GM20000 (cell line): ENCODE measurements at places on chromosomes 16 and 17.

DNA sequence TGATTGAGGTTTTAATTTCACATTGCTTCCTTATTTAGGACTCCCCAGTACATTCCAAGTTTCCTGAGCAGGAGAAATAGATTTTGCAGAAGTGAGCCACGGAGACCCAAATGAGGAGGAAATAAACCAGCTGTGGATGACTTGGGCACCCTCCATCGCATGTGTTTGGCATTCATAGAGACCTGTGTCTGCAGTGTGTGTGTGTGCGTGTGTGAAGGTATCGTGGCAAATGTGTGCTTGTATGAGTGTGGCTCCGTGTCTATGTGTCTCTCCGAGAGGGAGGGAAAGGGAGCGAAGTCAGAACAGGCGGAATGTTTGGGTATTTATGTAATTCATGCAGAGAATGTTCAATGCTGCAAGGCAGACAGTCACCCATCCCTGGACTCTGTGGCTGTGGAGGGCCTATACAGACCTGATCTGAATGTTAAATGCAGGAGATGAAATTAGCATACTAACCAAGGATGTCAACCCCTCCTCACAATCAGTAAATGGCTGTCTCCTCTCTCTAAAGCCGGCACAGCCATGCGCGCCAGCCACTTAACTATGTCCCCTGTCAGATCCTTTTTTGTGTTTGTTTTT is 186.0 kb upstream of the ZFHX3 start:
- no peak for DNase-seq

GRCh38 chr17:80034791-80035686 is 633 bp downstream of the TBC1D16 start:
- peak; percentile 62 for DNase-seq

DNA sequence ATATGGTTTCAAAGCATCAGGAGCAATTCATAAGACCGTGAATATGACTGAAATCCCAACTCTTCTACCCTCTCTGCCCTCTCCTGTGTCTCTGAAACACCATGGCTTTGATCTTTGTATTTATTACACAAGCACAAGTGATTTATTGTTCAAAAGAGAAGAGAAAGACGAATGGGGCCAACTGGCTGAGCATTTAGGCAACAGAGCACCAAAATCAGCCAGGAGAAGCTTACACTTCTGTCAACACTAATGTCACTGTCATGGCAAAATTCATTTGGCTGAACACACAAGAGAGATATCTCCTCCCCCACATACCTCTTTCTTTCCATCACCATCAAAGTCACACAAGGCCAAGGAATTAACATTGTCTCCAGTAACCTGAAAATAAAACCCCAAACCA is 9.3 kb downstream of the BBS2 start:
- no peak for DNase-seq

DNA sequence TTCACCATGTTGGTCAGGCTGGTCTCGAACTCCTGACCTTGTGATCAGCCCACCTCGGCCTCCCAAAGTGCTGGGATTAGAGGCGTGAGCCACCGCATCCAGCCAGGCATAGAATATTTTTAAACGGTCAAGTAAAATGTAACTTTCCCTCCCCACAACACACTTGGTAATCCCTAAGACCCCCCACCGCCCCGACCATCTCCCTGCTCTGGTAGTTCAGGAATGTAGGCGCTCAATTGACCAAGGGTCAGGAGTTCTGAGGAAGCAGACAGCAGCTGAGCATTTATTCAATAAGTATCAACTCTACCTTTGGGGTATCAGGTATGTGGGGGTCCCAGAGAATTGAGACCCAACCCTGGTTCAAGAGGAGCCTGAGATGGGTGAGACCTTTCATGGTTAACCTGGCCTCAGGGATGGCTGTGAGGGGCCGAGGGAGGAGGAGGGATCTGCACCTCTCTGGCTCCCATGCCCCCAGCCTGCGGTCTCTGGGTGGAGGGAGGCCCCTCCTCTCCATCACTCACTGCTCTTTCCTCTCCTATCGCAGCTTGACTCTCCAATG is 48.4 kb upstream of the TOB1 start:
- no peak for DNase-seq

DNA sequence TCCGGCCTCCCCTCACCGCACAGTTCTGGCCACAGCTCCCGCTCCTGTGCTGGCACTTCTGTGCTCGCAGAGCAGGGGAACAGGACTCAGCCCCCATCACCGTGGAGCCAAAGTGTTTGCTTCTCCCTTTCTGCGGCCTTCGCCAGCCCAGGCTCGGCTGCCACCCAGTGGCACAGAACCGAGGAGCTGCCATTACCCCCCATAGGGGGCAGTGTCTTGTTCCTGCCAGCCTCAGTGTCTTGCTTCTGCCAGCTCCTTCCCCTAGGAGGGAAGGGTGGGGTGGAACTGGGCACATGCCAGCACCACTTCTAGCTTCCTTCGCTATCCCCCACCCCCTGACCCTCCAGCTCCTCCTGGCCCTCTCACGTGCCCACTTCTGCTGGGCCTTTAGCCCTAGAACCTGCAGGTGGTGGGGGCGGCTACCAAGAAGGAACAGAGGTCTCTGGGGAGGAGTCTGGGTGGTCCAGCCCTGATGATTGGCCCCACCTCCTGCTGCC is 645 bp upstream of the ELMO3 start:
- DNase-seq = peak; percentile 66

DNA sequence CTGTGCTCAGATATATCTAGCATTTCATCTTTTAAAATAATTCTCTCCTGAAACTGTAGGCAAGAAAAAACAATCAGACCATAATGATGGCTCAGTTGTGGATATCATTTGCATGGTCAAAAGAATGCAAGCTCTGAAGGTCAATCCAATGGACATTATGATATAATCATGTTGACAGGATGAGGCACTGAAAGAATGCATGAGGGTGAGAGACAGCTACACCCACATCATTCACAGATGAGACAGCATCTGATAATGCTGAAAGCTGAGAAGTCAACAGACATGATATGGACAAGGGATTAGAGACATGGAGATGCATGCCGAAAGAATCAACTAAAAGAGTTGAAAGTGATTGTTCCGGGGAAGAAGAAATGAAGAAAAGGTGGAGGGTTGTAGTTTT is 346.4 kb upstream of the CDH5 start:
- DNase-seq = no peak

DNA sequence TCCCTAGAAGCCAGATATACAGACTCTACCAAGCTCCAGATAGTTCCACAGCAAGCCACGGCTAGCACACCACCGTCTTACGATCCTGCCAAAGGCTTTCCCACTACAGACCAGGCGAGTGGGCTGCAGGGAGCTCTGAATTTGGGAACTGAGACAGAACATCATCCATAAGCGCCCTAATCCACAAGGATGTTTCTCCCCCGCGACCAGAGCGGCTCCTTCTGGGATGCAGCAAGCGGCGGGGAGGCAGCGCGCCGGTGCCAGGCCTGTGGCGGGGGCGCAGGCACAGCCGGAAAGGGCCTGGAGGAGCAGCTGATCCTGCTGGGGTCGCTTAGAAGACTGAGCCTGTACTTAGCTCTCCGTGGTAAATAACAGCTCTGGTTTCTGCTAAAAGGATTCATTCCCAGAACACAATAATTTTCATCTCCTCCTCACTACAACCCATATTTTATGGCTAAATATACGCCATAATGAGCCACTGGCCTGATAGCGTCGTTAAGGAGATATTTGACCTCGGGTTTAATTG is 16.2 kb upstream of the FOXF1 start:
- no peak for DNase-seq

GRCh38 chr16:25108054-25108453 is 3.5 kb upstream of the LCMT1 start:
- DNase-seq = peak; percentile 36

GRCh38 chr17:7744416-7744815 is 26.9 kb downstream of the DNAH2 start:
- DNase-seq = no peak

- peak; percentile 91 for DNase-seq
These were observed 8.1 kb upstream of the KIFC3 start for GRCh38 chr16:57810197-57811031.

GRCh38 chr17:4840893-4841242 is 7.7 kb downstream of the MINK1 start:
- DNase-seq = no peak

- DNase-seq = no peak
These were observed 44.7 kb downstream of the CYTH1 start for GRCh38 chr17:78737332-78737731.

GRCh38 chr17:37090941-37091340 is 142.2 kb downstream of the AATF start:
- no peak for DNase-seq

- no peak for DNase-seq
These were observed 8.0 kb downstream of the TBC1D24 start for GRCh38 chr16:2482708-2483534.

GRCh38 chr16:57966204-57966771 is 4.6 kb downstream of the CNGB1 start:
- no peak for DNase-seq

DNA sequence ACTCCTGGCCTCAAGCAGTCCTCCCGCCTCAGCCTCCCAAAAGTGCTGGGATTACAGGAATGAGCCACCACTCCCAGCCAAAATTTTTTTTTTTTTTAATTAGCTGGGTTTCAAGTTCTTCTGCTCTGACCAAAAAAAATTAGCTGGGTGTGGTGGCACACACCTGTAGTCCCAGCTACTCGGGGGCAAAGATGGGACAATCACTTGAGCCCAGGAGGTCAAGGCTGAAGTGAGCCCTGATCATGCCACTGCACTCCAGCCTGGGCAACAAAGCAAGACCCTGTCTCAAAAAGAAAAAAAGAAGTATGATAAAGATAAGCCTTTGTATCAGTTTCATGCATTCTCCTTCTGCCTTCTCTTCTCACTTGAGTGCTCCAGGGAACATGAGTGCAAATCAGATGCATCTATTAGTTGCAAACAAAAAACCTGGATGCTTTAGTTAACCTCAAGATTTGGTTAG is 1.9 kb downstream of the NQO1 start:
- DNase-seq = no peak

- DNase-seq = no peak
These were observed 3.6 kb downstream of the AMDHD2 start for GRCh38 chr16:2523801-2524231.

- DNase-seq = no peak
These were observed 4.0 kb upstream of the PERCC1 start for GRCh38 chr16:1426734-1427471.

GRCh38 chr17:77618731-77619130 is 339.8 kb upstream of the TNRC6C start:
- DNase-seq = no peak

DNA sequence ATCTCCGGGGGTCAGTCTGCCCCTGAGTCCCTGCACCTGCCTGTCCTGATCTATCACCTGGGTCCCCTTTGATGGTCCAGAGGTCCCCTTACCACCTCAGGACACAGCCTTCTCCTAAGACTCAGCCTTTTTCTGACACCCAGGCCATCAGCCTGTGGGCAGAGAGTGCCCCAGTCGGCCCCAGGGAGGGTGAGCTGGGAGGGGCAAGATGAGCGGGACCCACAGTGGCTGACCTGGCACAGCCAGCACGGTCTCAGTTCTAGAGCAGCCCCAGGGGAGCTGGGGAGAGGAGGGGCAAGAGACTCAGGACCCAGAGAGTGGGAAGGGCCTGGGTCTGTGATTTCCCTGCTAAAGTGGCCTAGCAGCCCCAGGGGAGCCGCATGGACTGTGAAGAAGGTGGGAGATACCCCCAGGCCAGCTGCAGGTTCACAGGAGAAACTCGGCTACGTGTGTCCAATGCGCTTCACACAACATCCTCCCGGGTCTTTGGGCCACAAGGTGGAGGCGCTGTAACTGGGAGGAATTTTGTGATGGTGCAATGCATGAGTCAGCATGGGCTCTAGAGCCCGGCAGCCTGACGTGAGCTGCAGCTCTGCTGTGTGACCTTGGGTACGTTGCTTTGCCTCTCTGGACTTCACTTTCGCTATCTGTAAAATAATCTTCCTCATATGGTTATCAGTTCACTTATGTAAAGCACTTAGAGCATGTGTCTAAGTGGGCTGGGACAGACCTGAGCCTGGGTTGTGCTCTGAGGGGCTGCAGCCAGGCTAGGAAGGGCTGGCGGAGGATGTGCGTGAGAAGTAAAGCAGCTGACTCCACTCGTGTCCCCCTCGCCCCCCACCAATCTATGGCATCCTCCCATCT is 67.2 kb upstream of the LHX1 start:
- DNase-seq = no peak

DNA sequence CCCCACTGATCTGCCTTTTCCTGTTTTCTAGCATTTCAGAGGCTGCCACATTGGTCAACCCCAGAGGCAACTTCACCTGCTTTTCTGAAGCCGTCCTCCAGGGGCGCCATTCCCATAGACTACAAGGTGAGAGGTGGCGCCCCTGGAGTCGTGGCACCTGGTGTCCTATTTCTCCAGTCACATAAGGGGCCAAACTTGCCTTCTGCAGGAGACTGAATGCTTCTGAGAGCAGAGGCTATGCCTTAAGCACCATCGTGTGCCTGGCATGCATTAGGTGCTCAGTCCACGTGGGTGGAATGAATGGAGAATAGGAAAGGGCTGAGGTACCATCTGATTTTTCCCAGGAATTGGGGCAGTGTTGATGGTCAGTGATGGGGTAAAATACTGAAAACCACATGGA is 164.8 kb downstream of the HAPSTR1 start:
- peak; percentile 47 for DNase-seq

GRCh38 chr17:79843816-79844800 is 4.9 kb upstream of the CBX4 start:
- DNase-seq = peak; percentile 56
